ENCODE measurements at places on chromosomes 1 and 21.

- H3K4me1 ChIP-seq, result no peaks in the 10 kb centered on the region
- H3K4me3 ChIP-seq, result no peak overlapping the region
- H3K27ac ChIP-seq, result no peak overlapping the region
These were observed 45.5 kb downstream of the MAN1C1 start for GRCh38 chr1:25662061-25662460.

GRCh38 chr1:82225421-82226185, 424.9 kb downstream of the ADGRL2 start:
- H3K36me3 ChIP-seq, result no peaks in the 10 kb centered on the region
- no peak for DNase-seq
- H3K4me1 ChIP-seq, result no peaks in the 10 kb centered on the region
- no peak overlapping the region for H3K4me3 ChIP-seq
- H3K27me3 ChIP-seq, result no peaks in the 10 kb centered on the region

DNA sequence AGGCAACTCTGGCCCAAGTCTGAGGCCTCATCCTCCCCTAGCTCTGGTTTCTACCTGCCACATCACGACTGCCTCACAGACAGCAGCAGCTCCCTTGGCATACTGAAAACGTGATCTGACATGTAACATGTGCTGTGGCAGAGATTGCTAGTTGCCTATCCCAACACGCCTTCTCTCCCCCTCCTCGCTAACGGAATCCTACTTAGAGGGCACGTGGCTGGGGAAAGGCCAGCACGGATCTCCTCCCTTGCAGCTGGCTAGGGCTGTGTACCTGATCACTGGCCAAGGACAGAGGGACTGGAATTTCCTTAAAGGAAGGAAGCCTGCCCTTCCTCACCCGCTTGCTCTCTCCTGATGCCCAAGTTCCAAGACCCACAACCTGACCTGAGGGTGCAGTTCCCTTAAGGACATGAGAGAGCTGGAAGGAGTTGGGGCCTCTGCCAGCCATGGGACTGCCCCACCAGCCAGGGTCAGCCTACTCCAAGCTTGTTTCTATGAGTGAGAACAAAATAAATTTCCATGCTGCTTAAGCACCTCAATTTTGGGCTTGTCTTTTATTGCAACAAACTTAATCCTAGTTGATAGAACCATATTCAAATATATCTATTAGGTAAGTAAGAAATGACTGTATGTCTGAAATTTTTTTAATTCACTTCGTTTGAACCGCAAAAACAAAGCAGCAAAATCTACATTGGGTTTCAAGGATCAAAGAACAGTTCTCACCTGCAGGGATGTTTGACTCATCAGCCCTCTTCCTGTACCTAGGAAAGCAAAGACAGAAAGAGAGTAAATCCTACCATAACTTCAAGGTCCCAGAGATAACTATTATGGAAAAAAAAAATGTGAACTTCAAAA, 7.2 kb downstream of the SETD4 start:
- H3K36me3 ChIP-seq, result peaks cover 48% of the 10 kb centered on the region
- H3K4me3 ChIP-seq, result no peak overlapping the region
- peaks cover 9% of the 10 kb centered on the region for H3K4me1 ChIP-seq
- H3K27ac ChIP-seq, result no peak overlapping the region
- no peaks in the 10 kb centered on the region for H3K27me3 ChIP-seq

DNA sequence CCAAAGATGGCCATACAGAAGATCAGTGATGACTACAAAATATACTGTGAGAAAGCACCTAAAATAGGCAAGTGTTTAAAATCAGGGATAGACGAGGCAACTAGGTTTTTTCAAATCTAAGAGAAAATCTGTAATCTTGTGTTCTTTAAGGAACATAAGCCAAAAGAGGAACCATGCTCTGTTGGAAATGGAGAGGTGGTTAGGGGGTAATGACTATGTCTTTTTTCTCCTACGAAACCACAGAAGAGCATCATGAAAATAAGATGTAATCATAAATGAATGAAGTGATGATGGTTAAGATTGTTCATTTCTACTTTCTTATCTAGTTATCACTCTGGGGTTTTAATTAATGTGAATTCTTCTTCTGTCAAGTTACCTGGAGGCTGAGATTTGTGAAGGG, 43.1 kb downstream of the RGSL1 start:
- no peak for DNase-seq
- no peaks in the 10 kb centered on the region for H3K4me1 ChIP-seq
- no peaks in the 10 kb centered on the region for H3K36me3 ChIP-seq
- no peaks in the 10 kb centered on the region for H3K27me3 ChIP-seq
- no peak overlapping the region for H3K27ac ChIP-seq
- H3K4me3 ChIP-seq, result no peak overlapping the region

- no peak overlapping the region for H3K27ac ChIP-seq
- no peaks in the 10 kb centered on the region for H3K36me3 ChIP-seq
- no peak for DNase-seq
- H3K4me1 ChIP-seq, result no peaks in the 10 kb centered on the region
- no peak overlapping the region for H3K4me3 ChIP-seq
- H3K27me3 ChIP-seq, result peaks cover 6% of the 10 kb centered on the region
These were observed 14.0 kb downstream of the SLC37A1 start for GRCh38 chr21:42527489-42528158.

- peaks cover 6% of the 10 kb centered on the region for H3K36me3 ChIP-seq
- no peak for DNase-seq
- H3K4me1 ChIP-seq, result no peaks in the 10 kb centered on the region
- no peak overlapping the region for H3K4me3 ChIP-seq
These were observed 49.0 kb downstream of the OBSCN start for GRCh38 chr1:228256626-228257375.

DNA sequence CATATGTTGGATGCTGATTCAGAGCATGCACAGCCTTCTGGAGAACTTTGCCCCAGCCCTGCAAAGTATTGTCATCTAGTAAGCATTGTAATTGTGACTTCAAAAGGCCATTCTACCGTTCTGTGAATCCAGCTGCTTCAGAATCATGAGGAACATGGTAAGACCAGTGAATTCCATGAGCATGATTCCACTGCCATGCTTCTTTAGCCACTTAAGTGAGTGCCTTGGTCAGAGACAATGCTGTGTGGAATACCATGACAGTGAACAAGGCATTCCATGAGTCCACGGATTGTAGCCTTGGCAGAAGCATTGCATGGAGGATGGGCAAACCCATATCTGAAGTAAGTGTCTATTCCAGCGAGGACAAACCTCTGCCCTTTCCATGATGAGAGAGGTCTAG, 123.7 kb downstream of the S1PR1 start:
- no peak overlapping the region for H3K27ac ChIP-seq
- H3K36me3 ChIP-seq, result no peaks in the 10 kb centered on the region
- H3K4me3 ChIP-seq, result no peak overlapping the region
- peak; percentile 22 for DNase-seq
- peaks cover 17% of the 10 kb centered on the region for H3K27me3 ChIP-seq
- H3K4me1 ChIP-seq, result peaks cover 10% of the 10 kb centered on the region

GRCh38 chr21:25670726-25671125, 31.7 kb downstream of the JAM2 start:
- H3K4me1 ChIP-seq, result no peaks in the 10 kb centered on the region
